ENCODE measurements at places on chromosomes 2 and 18. TPM values are rescaled to one million over a fixed set of nuclear protein-coding genes. Genes with fewer than 3 reads are reported as not detected.

GRCh38 chr2:237546040-237546875 lies 20.1 kb upstream of the PRLH start:
- H3K27me3 ChIP-seq, result no peaks in the 10 kb centered on the region
- no peak overlapping the region for H3K4me3 ChIP-seq
- no peaks in the 10 kb centered on the region for H3K4me1 ChIP-seq
- DNase-seq, result no peak

- peaks cover 34% of the 10 kb centered on the region for H3K36me3 ChIP-seq
- H3K27ac ChIP-seq, result no peak overlapping the region
- no peak for DNase-seq
- no peaks in the 10 kb centered on the region for H3K27me3 ChIP-seq
- H3K4me3 ChIP-seq, result no peak overlapping the region
These were observed 149.7 kb upstream of the STON1 start for GRCh38 chr2:48380208-48380607.

- no peaks in the 10 kb centered on the region for H3K27me3 ChIP-seq
- no peak for DNase-seq
- H3K27ac ChIP-seq, result peak overlapping the region; percentile 55
- no peak overlapping the region for H3K4me3 ChIP-seq
These were observed 13.0 kb downstream of the CALCRL start for GRCh38 chr2:187435078-187435477.

Gene SOCS6
- 48.1 TPM for total RNA-seq

DNA sequence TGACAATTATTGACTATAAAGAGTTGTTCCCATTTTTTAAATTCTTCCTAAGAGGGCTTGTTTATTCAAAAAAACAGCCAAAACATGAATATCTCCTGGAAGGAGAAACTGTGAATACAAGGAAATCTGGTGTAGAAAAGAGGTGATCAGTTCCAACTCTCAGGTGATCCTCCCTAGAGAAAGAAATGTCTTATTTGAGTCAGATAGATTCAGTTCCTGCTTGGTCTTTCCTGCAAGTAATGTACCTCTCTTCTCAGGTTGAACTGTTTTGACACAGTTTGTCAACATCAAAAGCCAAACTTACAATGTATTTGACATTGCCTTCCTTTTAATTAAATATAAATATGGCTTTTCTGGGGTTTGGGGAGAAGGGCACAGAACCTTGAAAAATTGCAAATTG lies 567.4 kb downstream of the ARHGAP15 start:
- no peak for DNase-seq
- no peaks in the 10 kb centered on the region for H3K36me3 ChIP-seq
- no peaks in the 10 kb centered on the region for H3K4me1 ChIP-seq
- no peak overlapping the region for H3K4me3 ChIP-seq

- no peak overlapping the region for H3K27ac ChIP-seq
- no peak for DNase-seq
- no peaks in the 10 kb centered on the region for H3K27me3 ChIP-seq
- no peak overlapping the region for H3K4me3 ChIP-seq
These were observed 121.8 kb downstream of the SLC4A10 start for GRCh38 chr2:161745866-161746614.

GRCh38 chr2:148813603-148814065 lies 61.4 kb upstream of the KIF5C start:
- peaks cover 23% of the 10 kb centered on the region for H3K27me3 ChIP-seq
- no peak overlapping the region for H3K27ac ChIP-seq
- no peak for DNase-seq
- H3K36me3 ChIP-seq, result no peaks in the 10 kb centered on the region

GRCh38 chr2:9889812-9890261 lies 46.6 kb downstream of the TAF1B start:
- H3K27ac ChIP-seq, result no peak overlapping the region
- peaks cover 10% of the 10 kb centered on the region for H3K4me1 ChIP-seq
- H3K27me3 ChIP-seq, result no peaks in the 10 kb centered on the region
- peaks cover 7% of the 10 kb centered on the region for H3K36me3 ChIP-seq

GRCh38 chr18:22412176-22412911 lies 5.4 kb downstream of the CTAGE1 start:
- no peak overlapping the region for H3K27ac ChIP-seq
- DNase-seq, result peak; percentile 83
- H3K27me3 ChIP-seq, result no peaks in the 10 kb centered on the region
- no peaks in the 10 kb centered on the region for H3K36me3 ChIP-seq

GRCh38 chr2:47918043-47918442 lies 11.7 kb upstream of the FBXO11 start:
- no peaks in the 10 kb centered on the region for H3K36me3 ChIP-seq
- no peak overlapping the region for H3K27ac ChIP-seq
- H3K4me1 ChIP-seq, result no peaks in the 10 kb centered on the region
- no peak overlapping the region for H3K4me3 ChIP-seq
- no peak for DNase-seq
- no peaks in the 10 kb centered on the region for H3K27me3 ChIP-seq

Gene FAM98A
- 29.2 TPM for total RNA-seq

GRCh38 chr18:32297579-32298170 lies 107.8 kb downstream of the MEP1B start:
- no peak for DNase-seq
- peaks cover 20% of the 10 kb centered on the region for H3K4me1 ChIP-seq
- no peaks in the 10 kb centered on the region for H3K27me3 ChIP-seq
- no peak overlapping the region for H3K4me3 ChIP-seq
- no peak overlapping the region for H3K27ac ChIP-seq
- H3K36me3 ChIP-seq, result no peaks in the 10 kb centered on the region

Data from GM23248 (cell line).